ENCODE measurements at places on chromosomes 7 and 10.

DNA sequence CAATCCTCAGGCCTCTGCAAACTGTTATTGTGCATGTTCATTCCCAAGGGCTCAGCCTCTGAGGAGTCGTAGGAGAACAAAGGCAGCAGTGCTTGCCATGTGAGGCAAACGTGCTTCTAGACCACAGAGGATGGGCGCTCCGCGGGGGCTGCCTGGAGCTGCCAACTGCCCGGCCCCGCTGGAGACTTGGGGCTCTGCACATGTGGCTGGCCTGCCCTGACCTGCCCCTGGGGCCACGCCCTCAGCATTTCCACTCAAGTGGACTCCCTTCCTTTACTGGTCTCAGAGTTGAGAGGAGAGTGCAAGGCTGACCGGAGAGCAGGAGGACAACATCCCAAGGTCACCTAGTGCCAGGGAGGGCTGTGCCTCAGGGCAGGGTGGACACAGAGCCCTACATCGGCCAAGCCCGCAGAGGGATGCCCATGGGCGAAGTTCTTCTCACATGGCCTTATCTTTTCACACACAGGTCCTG, 222.3 kb upstream of the ZNF32 start:
- no peak for DNase-seq

DNA sequence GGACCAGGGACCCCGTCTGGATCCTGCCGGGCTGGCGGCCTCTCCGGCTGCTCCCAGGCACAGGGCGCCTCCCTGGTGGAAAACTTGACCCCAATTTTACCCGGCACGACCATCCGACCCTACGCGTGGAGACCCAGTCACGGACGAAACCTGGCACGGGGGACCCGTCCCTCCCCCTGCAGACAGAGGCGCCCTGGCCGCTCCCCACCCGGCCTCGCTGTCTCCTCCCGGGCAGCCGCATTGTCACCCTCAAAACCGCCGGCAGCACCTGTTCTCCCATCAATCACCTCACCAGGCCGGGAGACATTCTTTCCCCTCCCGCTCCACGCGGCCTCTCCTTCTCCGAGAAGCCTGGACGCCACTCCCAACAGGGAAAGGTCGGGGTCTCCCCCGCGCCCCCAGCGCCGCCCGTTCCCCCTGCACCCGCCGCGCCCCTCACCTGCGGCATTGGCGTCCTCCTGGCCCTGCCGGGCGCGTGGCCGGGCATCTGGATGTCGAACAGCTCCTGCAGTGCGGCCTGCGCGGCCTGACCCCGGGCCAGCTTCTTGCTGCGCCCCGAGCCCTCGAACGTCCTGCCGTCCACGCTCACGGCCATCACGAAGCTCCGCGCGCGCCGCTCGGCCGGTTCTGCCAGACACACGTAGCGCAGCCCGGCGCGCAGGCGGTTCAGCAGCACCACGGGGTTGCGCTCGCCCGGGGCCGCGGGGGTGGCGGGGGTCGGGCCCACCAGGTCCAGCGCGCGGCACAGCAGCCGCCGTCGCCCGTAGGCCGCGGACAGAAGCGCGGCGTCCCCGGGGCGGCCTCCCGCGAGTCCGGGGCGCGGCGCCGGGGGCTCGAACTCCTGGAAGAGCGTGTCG, 306.6 kb downstream of the WDR37 start:
- no peak for DNase-seq

- peak; percentile 35 for DNase-seq
These were observed 12.0 kb downstream of the LSM8 start for GRCh38 chr7:118195837-118196474.

DNA sequence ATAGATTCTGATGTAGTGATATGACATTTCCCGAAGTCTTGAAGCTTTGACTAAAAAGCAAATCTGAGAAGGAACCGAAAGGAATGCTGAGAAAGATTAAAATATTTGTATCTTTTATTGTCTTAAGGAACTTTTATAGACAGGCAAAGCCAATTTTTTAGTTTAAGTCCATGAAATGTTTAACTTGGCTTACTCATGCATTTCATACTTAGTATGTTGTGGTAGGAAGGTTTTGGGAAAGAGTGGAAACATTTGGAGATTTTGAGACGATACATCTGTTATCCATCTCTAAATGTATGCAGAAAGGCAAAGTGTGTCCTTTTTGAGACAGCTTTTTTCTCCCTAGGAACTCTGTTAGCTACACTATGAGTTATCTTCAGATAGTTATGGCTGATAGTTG, 10.1 kb downstream of the TBC1D12 start:
- DNase-seq = no peak

DNA sequence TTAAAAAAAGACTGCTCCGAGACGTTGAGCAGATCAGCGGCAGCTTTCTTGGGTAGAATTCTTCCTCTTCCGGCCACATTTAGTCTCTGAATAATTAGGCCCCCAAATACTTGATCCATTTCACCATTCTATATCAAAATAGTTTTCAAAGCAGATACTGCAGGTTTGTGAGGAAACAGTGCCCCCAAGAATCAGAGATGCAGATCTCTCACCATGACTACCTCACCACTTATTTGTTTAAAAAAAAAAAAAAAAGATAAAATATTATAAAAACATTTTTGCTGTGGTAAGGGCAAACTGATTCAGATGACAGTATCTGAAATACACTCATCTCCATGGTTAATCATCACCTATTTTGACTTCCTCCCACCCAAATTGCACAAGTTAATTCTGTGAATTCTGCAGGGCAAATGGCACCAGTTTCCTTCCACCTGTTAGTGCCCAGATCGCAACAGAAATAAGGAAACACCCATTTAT, 210.4 kb downstream of the FAM107B start:
- no peak for DNase-seq

GRCh38 chr10:43060291-43060690, 16.6 kb upstream of the RET start:
- DNase-seq = no peak
